ENCODE measurements at places on chromosomes 11 and 22.

GRCh38 chr11:34787895-34788294 is 128.3 kb downstream of the APIP start:
- no peak for DNase-seq

- DNase-seq = no peak
Observed at GRCh38 chr22:20530368-20531153, 23.2 kb downstream of the MED15 start.

DNA sequence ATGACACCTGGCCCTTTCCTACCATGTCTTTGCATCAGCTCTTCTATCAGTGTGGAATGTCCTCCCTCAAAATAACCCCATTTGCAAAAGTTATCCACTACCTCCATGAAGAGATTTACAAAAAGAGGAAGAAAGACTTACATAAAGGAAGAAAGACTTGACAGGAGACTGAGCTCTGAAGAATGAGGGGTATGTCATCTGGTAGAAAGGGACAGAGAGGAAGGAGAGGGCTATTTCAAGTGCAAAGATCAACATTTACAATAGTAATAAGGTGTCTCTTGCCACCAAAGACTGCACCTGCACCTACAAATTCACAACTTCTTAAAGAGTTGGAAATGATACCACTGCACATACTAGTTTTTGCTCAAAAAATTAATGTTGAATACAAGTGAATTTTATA is 18.2 kb downstream of the PAK1 start:
- DNase-seq = no peak

- DNase-seq = no peak
Observed at GRCh38 chr11:113470233-113470632, 5.0 kb downstream of the DRD2 start.

GRCh38 chr22:46455446-46455845 is 82.0 kb downstream of the CELSR1 start:
- no peak for DNase-seq

- no peak for DNase-seq
Observed at GRCh38 chr11:106958517-106959248, 59.6 kb downstream of the GUCY1A2 start.

GRCh38 chr11:33039274-33040032 is at the start of gene TCP11L1:
TSS of gene TCP11L1 (plus strand) at chr11:33039572. CDS start at chr11:33043774, 4,202 bp downstream.
- peak; percentile 89 for DNase-seq

DNA sequence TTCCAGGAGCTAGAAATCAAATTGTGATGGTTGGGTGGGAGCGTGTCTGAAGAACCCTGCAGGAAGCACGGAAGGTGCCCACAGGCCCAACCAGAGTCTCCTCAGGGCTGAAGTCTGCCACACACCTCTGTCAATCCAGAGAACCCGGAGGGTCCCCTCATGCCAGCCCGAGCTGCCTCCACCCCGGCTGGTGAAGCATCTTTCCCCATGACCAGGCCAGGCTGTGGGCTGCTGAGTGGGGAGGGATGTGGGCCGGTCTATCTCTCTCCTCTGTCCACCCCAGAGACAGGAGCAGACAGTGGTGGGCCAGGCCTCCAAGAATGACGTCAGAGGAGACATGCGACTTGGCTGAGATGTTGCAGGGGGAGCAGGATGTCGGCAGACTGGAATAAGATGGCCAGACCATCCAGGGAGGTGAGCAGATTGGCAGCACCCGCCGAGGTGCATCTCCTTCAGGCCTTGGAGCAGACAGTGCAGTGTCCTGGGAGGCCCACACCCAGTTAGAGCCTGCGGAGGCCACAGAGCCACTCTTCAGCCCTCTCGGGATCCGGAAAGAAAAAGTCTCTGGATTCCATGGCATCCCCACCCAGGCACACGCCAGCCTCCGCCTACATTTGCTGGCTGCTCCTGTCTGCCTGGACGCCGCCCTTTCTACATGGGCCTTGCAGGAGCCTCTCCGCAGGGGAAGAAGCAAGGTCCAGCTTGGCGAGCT is 1524.9 kb downstream of the BRD1 start:
- no peak for DNase-seq

DNA sequence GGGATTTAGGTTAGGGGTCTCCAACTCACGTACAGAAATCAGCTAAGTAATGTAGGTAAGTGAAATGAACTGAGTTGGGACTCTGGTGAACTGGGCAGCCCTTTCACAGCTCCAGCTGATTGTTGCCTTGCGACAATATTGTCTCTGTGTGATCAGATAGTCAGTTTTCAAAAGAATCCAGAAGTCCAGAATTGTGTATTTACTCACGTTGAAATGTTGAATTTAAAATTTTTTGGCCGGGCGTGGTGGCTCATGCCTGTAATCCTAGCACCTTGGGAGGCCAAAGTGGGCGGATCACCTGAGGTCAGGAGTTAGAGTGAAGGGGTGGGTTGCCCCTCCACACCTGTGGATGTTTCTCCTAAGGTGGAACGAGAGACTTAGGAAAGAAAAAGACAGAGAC is 18.8 kb upstream of the WDR74 start:
- no peak for DNase-seq

GRCh38 chr11:110165039-110165925 is 72.1 kb downstream of the ZC3H12C start:
- no peak for DNase-seq

DNA sequence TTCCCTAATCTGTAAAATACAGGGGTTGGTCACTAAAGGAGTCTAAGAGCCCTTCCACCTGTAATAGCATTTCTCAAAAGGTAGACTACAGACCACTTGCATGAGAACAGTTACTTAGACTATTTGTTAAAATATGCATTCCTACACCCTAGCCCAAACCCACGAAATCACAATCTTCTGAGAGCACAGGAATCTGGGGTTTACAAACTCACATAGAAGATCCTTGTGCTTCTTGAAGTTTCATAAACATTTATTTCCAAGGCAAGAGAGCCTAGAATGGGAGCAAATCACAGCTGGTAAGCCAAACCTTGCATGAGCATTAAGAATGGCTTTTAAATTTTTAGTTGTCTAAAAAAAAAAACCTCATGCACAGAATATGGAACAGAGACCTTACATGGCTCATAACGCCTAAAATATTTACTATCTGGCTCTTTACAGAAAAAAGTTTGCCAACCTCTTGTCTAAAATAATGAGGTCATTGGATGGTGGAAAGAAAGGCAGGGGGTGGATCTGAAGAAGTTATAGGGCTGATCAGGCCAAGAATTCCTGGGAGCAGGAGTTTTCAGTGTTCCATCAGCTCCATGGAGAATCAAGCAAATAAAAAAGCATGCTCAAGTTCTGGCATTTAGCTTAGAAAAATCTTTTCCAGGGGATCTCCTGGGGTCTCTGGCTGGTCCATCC is 133.4 kb downstream of the CCDC34 start:
- DNase-seq = no peak

GRCh38 chr11:96112192-96113128 is 188.6 kb upstream of the MTMR2 start:
- DNase-seq = no peak

DNA sequence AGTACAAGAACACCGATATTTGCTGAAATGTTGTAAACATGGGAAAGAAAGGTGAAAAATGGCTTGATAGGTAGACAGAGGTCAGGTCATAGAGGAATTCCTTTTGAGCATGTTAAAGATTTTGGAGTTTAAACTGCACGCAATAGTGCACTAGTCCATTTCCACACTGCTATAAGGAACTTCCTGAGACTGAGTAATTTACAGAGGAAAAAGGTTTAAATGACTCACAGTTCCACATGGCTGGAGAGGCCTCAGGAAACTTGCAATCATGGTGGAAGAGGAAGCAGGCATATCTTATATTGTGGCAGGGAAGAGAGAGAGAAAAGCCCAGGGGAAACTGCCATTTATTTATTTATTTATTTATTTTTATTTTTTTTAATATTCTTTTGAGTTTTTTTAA is 5.0 kb downstream of the OR10A5 start:
- no peak for DNase-seq

DNA sequence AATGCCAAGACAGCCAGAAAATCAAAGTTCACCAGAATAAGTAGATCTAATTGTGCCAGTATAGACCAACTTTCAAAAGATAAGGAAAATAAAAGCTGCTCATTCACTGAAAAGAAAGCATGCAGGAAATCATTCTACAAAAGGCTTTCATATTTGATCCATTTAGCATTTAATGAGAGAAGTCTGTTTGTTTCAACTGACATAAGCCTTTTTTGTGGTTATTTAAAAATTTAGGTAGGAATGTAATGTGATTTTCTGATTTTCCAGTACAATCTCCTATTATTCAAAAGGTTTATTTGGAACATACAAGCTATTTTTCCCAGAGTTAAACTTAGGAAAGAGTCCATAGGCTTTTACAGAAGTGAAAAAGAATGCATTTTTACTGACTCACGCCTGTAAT is 92.7 kb downstream of the SBF2 start:
- no peak for DNase-seq

- DNase-seq = no peak
Observed at GRCh38 chr22:35625763-35626432, 8.8 kb upstream of the MB start.

DNA sequence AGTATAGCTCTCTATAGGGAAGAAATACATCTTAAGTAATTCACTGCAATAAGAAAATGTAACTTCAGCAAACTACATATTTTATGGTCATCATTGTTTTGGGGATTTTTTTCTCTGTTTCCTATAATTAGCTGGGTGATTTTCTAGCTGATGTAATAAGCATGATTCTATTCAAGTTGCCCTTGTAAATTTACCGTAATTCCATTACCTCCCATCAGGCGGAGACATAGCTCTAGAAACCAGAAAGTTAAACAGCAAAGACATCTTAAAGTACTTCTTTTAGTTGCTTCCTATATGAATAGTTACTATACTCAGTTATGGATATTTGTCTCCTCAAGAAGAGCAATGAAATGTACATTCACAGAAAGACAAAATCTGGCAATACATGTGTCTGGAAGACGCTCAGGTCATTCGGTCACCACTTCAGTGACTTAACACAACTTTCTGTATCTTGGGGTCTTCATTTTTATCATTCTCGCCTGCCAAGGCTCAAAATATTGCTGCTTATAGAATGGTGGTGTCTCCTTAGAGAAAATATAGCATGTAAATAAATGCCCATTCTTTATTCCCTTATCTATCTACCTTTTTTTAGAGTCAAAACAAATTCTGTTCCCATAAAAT is 239.9 kb upstream of the ZC3H12C start:
- DNase-seq = peak; percentile 47

- no peak for DNase-seq
Observed at GRCh38 chr11:1543606-1544263, 28.3 kb downstream of the DUSP8 start.

DNA sequence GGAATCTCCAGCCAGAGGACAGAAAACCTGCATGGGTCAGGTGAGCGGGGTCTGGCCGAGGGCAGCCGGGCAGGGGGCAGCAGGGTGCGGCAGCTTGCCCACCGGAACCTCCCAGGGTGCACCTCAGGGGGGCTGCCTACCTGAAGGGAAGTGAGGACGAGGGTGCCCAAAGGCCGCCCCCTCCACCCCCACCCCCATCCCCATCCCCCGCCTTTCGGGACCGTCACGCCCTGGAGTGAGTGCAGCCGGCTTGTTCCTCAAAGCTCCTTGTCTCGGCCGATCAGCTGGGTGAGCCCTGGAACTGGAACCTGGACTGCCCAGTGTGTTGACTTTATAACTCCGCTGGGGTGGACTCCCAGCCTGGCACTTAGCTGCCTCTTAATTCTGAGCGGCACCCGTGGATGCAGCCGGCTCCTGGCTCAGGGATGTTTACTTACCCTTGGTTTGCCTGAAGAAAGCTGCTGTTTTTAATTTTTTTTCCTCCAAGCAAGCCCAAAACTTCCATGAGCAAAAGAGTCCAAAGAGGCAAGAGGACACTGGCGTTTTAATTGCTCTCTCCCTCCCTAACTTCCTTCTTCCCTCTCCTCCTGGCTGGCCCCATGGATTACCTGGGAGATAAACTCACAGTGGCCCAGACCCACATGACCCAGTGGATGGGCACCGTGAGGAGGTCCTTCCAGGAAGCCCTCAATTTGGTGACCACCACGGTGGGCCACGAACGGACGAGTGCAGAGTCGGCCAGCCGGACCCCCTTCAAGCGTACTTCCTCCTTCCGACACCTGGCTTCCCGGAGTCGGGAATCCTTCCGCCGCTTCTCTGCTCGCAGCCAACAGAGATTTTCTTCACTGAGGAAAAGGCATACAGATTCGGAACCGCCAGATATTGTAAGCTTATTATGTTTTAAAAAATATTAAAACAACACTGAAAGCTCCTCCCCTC is 87.8 kb upstream of the CRYBB3 start:
- DNase-seq = no peak

GRCh38 chr22:37179126-37179470 is 8.9 kb downstream of the C1QTNF6 start:
- DNase-seq = no peak

DNA sequence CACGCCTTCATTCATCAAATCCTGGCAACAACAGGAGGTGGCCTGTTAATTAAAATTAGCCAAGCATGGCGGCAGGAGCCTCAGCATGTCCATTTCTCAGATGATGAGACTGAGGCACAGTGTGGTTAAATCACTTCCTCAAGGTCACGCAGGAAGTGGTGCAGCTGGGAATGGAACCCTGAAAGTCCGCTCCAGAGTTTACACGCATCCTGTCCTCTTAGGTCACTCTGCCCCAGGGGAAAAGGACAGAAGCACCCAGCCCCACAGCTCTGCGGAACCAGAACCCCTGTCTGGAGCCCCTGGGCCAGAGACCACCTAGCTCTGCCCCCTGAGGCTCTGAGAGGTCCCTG is 19.6 kb downstream of the RPL3 start:
- peak; percentile 65 for DNase-seq

DNA sequence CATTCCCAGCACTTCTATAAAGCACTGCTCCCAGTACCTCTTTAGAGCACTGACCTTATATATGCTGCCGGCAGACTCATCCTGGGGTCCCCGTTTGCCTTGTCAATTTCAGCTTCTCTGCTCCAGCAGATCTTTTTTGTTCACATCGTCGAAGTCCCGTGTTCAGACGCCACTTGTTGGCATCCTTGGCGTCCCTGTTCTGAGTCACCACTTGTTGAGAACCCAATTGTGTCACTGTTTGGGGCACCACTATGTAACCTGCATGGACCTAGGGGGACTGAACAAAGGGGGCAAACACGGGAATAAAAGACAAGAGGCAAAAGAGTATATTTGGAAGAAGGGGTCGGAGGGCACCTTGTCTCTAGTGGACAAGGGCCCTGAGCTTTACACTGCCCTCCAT is 25.5 kb downstream of the OR10A6 start:
- no peak for DNase-seq

Data from OCI-LY7 (cell line).